ENCODE measurements at places on chromosomes 12 and 14. TPM values are rescaled to one million over a fixed set of nuclear protein-coding genes. Genes with fewer than 3 reads are reported as not detected.

DNA sequence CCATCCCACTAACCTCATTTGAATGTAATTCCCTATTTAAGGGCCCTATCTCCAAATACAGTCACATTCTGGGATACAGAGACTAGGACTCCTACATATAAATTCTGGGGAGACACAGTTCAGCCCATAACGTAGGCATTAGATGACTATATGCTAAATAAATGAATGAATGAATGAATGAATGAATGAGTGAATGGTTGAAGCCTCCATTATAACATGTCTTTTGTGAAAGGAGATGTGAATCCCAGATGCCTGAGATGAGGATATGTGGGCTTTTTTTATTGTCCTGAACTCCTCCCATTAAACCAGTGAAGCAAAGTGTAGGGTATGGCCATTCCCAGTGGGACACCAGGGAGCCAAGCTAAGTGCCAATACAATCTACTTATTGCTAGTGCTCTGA, 20.5 kb upstream of the TMEM233 start:
- DNase-seq: no peak

GRCh38 chr12:111672822-111673381, 12.9 kb downstream of the BRAP start:
- no peak for DNase-seq

DNA sequence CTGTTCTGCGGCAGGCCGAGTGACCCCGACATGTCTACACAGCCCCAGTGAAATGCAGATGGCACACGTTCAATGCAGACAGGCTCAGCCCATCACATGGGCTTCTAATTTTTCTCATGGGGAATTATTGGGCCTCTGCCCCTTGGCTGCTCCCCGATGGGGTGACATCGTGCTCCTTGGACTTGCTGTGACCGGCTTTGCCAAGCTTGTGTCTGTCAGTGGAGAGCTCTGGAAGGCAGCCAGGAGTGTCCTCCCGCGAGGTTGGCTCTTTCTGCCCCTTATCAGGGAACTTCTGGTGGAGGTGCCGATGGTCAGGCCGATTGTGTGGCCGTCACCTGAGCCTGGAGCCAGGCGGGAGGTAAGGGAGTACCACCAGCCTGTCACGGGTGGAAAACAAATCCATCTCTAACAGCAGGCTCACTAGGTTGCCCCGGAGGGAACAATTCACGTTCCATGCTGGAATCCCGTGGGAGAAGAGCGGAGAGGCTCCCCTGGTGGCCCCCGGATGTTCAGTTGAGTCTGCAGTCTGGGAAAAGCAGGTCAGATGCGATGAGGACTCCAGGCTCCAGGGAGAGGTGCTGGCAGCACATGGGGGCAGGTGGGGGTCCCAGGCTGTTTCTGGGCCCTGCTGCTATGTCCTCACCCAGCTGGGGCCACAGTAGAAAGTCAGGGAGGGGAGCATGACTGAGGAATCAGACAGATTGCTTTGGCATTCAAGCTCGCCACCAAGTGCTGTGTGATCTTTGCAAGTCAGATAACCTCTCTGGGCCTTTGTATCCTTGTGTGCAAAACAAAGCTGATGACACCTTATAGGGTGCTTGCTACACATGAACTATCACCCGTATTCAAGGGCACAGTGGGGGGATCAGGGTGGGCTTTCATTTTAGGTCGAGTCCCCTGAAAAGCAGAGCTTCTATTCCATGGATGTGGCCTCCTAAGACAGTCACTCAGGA, 43.2 kb upstream of the EML1 start:
- no peak for DNase-seq

DNA sequence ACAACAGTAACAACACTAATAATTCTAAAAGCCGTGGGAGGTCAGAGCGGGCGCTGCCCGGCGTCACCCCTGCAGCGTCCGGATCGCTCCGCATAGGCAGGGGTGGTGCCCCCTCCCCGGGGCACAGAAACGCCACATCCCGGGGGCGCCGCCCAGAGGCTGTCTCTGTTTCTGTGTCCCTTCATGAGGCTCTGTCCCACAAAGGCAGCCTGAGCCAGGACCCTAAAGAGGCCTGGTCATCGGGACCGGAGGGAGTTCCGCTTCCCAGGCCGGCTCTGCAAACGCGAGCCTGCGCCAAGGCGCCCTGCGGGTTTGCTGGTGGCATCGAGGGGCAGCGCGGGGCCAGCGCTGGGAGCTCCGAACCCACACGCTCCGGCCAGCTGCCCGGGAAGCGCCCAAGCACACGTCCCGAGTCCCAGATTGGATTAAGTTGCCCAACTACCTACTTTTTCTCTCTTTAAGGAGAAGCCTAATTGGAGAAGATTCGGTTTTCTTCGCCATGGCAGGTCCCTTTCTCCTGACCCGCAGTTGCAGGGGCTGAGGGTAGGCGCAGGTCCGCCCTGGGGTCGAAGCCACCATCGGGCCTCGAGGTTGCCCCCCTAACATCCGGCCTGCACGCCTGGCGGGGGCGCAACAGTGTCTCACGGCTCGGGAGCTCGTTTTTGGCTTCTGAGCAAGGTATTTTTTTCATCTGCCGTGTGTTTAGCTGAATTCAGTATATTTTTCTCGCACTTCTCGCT, 421.7 kb downstream of the VRK1 start:
- no peak for DNase-seq

The C12orf50 gene
- 0.26 TPM for total RNA-seq

The DCN gene
- total RNA-seq: 3,503 TPM

- no peak for DNase-seq
These were observed 10.7 kb upstream of the STX2 start for GRCh38 chr12:130849561-130850417.
